ENCODE measurements at places on chromosomes 5 and 9.

GRCh38 chr9:21432672-21433425 lies 7.4 kb upstream of the IFNA1 start:
- no peak for DNase-seq

DNA sequence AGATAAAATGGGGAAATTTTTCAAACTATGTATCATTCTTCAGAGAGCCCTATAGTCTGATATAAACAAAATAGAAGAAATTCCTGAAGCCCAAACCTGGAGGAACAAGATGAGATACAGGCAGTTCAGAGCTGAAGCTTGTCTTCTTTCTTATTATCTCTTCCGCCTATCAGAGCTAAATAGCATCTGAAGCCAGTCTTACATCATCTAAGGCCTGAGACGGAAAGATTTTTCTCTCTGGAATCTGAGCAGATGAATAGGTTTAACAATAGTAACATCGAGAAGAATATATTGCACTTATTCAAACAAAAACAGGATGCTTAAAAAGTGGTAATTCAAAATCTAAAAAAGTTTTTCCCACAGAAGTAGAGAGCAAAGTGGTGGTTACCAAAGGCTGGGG lies 59.8 kb downstream of the LPAR1 start:
- DNase-seq: peak; percentile 12

GRCh38 chr9:26758655-26759054 lies 133.9 kb downstream of the CAAP1 start:
- DNase-seq: no peak

DNA sequence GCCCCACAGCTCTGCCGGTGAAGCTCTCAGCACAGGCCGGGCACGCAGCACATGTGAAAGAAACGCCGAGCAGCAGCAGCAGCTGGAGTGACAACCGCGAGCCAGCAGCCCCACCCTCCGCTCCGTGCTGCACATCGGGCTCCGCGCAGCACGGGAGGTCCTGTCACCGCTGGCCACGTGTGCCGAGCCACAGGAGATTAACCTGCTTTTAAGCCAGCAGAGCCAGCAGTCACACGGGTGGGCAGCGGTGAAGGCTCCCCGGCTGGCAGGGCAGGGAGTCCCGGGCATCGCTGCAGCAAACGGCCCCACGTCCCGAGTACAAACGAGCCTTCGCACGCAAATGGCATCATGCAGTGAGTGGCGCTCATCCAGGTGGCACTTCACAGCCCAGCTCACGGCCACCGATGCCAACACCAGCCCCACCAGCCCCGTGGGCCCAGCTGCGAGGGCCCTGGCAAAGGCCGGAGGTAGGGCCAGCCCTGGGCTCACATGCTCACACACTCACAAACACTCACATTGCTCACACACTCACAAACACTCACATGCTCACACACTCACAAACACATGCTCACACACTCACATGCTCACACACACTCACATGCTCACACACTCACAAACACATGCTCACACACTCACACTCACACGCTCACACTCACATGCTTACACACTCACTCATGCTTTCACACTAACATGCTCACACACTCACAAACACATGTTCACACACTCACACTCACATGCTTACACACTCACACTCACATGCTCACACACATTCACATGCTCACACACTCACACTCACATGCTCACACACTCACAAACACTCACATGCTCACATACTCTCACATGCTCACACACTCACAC lies 11.1 kb downstream of the CCDC187 start:
- no peak for DNase-seq

DNA sequence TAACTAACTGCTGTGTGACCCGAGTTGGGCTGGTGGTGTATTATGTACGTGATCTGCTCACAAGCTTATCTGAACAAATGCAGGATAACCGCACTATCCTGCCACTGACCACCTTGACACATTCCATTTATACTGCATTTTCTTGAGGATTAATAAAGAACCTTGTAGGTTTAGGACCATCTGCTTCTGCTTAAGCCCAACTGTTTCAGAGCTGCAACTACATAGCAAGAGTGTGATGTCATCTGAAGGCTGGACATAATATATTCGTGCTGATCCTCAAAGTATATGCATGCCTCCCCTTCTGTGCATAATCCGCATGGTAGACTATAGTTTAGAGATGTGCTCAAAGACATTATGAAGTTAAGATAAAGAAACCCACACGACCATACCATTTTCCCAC lies 435.9 kb downstream of the BNC2 start:
- DNase-seq: peak; percentile 79

- no peak for DNase-seq
These were observed 84.9 kb downstream of the PRELID2 start for GRCh38 chr5:145750199-145750598.

- DNase-seq: no peak
These were observed 117.4 kb downstream of the FBXL17 start for GRCh38 chr5:108264533-108264932.

DNA sequence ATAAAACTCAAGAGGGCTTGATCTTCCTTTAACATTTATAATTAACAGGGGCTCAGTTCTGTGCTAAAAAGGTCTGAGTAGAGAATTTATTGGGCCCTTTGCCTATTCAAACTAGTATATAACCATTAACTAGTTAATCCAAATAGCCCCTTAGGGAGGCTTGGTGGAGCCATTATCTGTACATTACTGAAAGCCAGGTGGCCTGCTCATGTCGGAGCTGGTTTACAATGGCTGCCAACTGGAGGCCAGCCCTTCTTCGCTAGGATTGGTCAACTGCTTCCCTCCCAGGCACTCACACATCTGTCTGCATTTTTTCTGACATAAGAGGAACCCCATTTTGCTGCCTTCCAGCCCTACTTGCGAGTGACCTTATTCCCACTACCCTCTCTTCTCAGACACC lies 30.4 kb upstream of the NDFIP1 start:
- DNase-seq: no peak

DNA sequence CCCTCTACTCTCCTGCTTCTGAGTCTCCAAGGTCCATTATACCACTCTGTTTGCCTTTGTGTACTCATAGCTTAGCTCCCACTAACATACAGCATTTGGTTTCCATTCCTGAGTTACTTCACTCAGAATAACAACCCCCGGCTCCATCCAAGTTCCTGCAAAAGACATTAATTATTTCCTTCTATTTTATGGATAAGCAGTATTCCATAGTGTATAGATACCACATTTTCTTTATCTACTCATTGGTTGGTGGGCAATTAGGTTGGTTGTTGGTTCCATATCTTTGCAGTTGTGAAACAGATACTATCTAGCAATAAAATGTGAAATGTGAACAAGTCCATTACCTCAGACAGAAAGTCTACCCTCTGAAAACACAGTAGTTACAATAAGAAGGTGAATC lies 110.3 kb downstream of the DOCK8 start:
- DNase-seq: no peak

DNA sequence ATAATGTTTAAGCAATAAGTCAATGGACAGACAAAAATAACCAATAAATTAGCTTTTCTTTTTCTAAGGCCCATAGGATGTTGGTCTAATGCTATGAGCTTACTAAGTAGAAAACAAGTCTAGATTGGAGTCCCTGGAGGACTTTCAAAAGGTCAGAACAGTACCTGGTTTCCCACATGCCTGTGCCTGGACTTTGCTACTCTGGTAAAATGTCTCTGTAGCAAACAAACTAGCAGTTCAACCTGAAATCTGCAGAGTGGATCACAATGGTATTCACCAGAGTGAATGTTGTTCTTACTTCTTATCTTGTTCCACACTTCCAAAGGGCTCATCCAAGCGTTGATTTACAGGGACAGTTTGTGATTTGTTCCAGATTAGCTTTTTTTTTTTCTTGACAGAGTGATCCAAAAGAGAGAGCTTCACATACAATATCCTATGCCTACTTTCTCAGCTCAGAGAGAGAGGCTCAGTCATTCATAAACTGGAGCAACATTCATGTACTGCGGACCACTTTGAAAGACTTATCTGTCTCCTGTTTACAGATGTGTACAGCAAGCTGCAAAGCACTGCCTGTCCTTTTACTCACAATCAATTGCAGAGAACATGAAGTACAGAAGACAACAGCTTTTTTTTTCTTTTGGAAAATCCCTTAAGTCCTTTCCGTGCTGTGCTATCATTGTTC lies 466.1 kb downstream of the SPATA31D1 start:
- no peak for DNase-seq

DNA sequence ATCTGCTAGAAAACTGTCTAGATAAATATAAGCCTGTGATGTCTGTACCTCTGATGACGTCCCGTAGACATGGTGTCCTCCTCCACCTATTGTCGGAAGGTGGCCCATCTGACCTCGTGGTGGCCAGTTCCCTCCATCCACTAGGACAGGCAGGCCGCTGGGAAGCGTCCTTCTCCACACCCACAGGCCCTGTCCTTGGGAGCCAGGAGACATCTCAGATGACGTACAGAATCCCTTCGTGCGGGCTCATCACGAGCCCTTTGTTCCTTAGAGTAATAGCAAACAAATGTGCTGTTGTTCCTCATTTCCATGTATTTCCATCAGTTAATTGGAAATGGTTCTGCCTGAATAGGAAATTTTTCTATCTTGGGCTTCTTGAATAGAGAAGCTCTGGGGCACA lies 38.3 kb upstream of the TENT4A start:
- no peak for DNase-seq
